ENCODE measurements at places on chromosomes 11 and 22.

GRCh38 chr22:37680191-37680851 is 4.9 kb downstream of the LGALS1 start:
- no peak for DNase-seq

GRCh38 chr11:36103933-36104530 is 160.2 kb downstream of the LDLRAD3 start:
- no peak for DNase-seq

GRCh38 chr22:41862160-41862529 is 29.2 kb downstream of the SREBF2 start:
- peak; percentile 73 for DNase-seq

GRCh38 chr22:30894371-30894740 is 74.2 kb downstream of the MORC2 start:
- no peak for DNase-seq

DNA sequence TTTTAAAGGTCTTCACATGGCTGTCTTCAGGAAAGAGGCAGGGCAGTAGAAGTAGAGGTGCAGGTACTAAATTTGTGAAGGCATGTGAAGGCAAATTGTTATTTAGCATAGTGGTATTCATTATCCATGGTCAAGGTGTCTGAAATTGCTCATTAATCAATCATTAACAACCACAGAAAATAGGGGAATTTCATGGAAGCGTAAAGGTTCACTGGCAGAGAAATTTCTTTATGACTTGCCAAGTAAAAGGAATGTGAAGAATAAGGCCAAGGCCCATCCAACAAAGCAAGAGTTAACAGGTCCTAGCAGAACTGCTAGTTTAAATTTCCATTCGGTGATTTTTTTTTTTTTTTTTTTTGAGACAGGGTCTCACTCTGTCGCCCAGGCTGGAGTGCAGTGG is 59.0 kb downstream of the RSF1 start:
- DNase-seq: no peak

GRCh38 chr11:47002390-47002789 is 65.8 kb downstream of the CSTPP1 start:
- no peak for DNase-seq

DNA sequence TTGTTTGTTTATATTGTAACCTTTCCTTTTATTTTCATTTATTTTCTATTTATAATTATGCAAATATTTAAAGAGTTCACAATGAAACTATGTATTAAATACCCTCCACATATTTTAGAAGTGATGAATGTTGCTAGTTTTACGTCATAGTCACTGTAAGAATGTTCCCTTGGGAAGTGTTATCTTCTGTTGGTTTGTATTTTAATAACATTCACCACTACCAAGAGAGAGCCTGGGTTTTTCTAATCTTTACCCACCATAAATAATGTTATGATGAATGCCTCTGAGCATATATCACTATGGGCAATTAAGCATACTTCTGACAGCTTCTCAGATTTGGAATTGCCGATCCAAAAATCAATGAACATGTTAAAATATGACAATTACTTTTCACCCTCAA is 80.7 kb downstream of the GGT1 start:
- DNase-seq: no peak

- no peak for DNase-seq
Observed at GRCh38 chr22:28441720-28442263, 237.8 kb downstream of the TTC28 start.

DNA sequence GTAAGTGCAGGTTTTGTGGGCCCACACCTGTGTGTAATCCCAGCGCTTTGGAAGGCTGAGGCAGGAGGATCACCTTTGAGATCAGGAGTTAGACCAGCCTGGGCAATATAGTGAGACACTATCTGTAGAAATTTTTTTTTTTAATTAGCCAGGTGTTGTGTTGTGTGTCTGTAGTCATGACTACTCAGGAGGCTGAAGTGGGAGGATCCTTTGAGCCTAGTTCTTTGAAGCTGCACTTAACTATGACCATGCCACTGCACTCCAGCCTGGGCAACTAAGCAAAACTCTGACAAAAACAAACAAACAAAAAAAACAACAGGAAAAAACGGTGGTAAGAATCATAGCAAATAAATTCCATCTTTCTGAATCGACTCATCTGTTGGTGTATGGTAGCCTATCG is 268.6 kb upstream of the PDGFD start:
- no peak for DNase-seq

DNA sequence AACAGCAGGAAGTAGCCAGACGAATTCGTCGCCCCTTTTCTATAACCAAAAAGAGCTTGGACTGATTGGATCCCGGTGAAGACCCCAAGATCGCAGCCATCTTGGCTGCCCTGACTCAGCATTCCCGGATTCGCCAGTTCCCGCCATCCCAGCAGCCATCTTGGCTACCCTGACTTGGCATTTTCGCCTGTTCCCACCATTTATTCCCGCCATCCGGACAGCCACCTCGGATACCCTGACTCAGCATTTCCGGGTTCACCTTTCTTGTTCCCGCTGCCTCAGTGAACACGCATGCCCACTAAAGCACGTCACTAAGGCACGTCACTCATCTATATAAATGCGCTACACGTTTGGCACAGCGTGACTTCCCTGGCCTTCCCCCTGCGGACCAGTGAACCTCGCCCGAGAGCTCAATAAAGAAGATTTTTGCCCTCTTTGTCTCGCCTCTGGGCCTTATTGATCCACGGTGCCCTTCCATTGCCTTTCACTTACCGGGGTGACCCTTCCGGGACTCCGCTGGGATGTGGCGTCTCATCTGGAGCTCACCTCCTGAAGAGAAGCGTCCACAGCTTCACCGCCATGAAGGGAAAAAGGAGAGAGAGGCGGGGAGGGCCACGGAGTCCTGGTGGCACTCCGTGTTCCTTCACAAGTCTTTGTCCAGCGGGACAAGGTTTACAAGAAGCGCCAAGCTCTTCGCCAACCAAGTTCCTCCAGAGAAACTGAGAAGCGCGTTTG is 4.0 kb upstream of the OR56A3 start:
- DNase-seq: no peak

DNA sequence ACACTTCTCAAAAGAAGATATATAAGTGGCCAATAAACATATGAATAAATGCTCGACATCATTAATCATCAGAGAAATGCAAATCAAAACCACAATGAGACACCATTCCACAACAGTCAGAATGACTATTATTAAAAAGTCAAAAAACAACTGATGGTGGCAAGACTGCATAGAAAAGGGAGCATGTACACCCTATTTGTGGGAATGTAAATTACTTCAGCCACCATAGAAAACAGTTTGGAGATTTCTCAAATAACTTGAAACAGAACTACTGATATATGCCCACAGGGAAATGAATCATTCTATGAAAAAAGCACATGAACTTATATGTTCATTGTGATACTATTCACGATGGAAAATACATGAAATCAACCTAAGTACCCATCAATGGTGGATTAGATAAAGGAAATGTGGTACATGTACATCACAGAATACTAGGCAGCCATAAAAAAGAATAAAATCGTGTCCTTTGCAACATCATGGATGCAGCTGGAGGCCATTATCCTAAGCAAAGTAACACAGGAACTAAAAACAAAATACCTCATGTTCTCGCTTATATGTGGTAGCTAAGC is 42.4 kb downstream of the GLYATL2 start:
- no peak for DNase-seq

GRCh38 chr22:39209756-39210155 is 35.0 kb downstream of the PDGFB start:
- no peak for DNase-seq

DNA sequence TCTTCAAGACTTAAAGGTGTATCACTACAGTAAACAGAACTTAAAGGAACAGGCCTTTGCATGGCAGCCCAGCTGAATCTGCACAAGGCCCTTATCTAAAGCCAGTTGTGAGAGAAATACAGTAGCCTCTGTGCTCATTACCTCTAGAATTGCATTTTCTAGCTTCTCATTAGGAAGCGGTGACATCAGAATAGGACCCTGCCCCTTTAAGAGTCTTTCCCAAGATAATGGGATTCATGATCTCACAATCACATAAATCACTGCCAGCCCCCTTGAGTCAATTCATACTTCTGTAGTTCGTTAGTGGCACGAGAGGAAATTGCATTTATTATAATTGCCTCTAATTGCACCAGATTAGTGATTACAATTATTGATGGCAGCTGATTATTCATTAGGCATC is 170.3 kb downstream of the NTM start:
- DNase-seq: no peak

- DNase-seq: no peak
Observed at GRCh38 chr11:108472681-108473080, 5.4 kb upstream of the C11orf65 start.

GRCh38 chr11:133618544-133618943 is 86.2 kb upstream of the OPCML start:
- DNase-seq: no peak

DNA sequence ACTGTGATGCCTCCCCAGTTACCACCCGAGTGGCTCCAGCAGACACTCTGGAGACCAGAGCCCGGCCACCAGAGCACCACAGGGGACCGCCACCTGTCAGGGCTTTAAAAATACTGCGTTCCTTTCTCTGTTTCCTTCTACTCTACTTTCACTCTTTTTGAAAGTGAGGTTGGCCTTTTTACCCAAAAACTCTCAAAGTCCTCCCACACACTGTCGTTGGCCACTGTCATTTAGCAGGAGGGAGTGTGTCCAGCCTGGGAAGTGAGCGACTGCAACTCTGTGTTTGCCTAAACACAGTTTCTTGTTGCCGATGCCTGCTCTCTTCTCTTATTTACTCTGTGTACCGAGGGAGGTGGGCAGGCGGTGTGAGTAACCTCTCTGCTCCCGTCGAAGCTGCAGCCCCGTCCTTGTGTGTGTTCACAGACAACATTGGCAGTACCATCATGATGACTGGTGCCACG is 90.8 kb upstream of the CLDN5 start:
- DNase-seq: no peak

DNA sequence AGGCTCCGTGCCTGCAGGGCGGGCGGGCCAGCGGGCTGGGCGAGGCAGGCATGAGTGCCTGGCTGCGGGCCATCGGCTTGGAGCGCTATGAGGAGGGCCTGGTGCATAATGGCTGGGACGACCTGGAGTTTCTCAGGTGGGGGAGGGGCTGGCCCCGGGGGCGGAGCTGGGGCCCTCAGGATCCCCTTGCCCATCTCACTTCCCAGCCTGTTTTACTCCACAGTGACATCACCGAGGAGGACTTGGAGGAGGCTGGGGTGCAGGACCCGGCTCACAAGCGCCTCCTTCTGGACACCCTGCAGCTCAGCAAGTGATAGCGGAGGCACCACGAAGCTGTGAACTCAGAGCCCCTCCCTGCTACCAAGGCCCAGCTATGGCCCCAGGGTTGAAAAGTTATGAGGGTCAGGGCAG is 5.9 kb downstream of the PHOX2A start:
- DNase-seq: peak; percentile 68

DNA sequence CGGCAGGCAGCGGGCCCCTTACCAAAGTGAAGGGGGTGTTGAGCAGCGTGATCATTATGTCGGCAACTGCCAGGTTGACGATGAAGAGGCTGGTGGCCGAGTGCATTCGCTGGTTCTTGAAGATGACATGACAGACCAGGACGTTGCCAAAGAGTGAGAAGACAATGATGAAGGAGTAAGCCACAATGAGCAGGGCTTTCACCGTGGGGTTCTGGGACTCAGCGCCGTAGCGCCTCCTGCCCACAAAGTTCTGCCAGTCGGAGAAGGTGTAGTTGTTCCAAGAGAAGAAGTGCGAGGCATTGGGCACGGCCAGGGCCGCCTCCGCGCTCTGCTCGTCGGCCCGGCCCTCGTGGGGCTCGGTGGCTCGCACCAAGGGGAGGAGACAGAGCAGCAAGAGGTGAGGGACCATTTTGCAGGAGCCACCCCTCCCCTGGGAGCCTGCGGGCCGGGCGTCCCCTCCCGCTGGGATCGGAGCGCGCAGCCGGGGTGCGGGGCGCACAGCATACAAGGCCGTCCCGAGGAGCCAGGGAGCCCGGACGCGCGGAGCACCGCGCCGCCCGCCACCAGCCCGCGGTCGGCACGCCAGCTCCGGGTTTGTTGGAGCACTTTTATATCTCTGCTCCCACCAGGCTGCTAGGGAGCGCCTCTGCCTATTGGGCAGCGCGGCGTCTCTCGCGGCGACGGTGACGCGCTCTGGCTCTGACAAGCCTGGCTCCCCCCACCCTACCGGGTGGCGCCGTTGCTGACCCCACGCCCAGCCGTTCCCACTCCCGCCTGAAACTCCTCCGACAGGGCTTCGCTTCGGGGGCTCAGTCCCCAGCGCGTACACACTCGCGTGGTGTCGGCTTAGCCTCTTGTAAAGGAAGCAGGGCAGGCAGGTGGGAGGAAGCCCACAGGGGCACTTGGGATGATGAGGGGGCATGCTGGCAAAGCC is at the start of gene GPR83:
Gene GPR83, minus strand, starts transcription at position 581 of the 934 bp plus-strand sequence. Its CDS starts 172 bp downstream, at position 409.
- DNase-seq: no peak

- DNase-seq: no peak
Observed at GRCh38 chr22:44920183-44920582, 89.6 kb downstream of the PHF21B start.

DNA sequence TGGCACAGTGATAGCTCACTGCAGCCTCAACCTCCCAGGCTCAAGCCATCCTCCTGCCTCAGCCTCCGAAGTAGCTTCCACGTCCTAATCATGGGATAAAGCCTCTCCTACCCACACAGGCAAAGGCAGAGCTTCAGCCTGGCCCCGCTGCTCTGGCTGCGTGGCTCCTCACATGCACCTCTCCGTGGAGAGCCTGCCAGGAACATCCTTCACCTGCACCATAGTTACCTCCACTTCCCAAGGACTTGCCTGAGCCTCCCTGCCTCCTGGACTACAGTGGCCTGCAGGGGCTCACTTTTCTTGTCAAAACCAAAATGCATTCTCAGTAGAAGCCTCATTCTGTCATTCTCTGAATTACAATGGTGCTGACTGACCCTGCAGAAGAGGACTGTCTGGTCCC is 6.5 kb downstream of the C11orf16 start:
- no peak for DNase-seq

GRCh38 chr11:2825889-2826678 is 59.5 kb downstream of the CDKN1C start:
- DNase-seq: no peak

GRCh38 chr22:33142282-33143055 is 84.3 kb upstream of the SYN3 start:
- DNase-seq: no peak

- DNase-seq: no peak
Observed at GRCh38 chr11:16792426-16792825, 54.0 kb downstream of the C11orf58 start.

DNA sequence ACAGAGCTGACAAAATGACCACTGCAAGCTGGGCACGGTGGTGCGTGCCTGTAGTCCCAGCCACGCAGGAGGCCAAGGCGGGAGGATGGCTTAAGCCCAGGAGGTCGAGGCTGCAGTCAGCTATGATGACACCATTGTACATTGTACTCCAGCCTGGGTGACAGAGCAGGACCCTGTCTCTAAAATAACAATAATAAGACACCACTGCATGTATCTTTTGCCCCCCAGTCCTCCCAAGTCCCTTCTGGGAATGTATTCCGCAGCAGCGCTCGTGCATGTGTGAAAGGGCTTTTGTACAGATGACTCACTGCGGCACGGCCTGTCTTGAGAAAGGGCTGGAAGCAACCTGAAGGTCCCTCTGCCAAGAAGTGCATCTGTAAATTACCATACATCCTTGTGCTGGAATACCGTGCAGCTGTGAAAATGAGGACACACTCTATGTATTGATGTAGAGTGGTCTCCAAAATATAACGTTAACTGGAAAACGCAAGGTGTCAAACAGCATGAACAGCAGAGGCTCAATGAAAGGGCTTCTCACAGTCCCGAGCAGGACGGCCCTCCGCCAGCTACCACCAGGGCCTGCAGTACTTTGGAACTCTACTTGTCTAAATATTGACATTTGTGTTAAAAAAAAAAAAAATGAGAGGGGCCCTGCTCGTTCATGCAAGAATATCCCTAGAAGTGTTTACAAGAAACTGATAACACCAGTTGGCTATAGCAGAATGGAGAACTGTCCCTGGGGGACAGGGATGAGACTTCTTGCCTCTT is 9.0 kb upstream of the CDC42EP2 start:
- DNase-seq: no peak

GRCh38 chr22:36185828-36186624 is 15.6 kb downstream of the APOL4 start:
- DNase-seq: no peak

All from activated CD4-positive, alpha-beta T cell treated with anti-CD3 and anti-CD28 coated beads, Interleukin-2, Interleukin-6, amounts not matched to agents 100 ng/mL and 50 ng/mL, durations not matched to agents 16 hours and 8 hours (primary cell).